ENCODE measurements at places on chromosomes 5 and 9. TPM values are rescaled to one million over a fixed set of nuclear protein-coding genes. Genes with fewer than 3 reads are reported as not detected.

DNA sequence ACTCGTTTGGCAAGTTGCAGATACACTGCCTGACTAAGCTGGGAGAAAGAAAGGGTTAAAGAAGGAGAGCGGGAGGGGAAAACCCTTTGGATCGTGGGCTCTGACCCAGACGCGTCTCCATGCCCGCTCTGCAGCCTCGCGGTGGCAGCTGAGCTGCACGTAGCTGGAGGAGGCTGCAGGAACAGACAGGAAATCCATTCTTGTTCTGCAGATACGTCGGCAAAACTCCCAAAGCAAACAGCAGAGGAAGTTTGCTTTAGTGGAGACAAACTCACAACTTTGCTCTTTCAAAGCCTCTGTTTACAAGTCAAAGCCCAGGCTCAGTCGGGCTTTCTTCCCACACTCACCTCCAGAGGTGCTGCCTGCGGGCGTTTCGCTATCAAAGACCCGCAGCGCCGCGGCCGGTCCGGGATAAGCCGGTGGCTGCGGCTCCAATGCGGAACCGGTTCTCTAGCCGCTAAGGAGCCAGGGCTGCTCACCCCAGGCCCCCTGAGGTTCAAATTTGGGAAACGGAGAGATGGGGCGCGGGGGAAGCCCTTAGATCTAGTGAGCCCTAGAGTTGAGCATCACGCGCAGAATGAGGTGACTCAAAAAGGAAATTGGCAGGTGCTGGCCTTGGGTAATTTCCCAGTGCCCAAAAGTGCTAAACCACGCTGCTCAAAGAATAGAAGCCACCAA, 60.7 kb downstream of the MAT2B start:
- peak; percentile 11 for DNase-seq

DNA sequence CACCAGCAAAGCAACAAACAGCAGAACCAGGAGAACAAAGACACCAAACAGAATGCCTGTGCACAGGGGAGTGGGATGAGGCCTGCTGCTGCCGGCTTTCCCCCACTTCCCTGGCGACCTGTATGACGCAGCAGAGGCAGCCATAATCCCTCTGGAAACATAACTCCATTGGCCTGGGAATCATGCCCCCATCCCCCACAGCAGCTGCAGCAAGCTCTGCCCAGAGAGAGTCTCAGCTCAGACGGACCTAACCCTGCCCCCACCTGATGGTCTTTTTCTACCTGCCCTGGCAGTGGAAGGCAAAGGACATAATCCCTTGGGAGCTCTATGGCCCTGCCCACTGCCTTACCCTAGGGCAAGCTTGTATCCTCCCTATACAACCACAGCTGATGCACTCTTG, 81.8 kb upstream of the FANCC start:
- no peak for DNase-seq

DNA sequence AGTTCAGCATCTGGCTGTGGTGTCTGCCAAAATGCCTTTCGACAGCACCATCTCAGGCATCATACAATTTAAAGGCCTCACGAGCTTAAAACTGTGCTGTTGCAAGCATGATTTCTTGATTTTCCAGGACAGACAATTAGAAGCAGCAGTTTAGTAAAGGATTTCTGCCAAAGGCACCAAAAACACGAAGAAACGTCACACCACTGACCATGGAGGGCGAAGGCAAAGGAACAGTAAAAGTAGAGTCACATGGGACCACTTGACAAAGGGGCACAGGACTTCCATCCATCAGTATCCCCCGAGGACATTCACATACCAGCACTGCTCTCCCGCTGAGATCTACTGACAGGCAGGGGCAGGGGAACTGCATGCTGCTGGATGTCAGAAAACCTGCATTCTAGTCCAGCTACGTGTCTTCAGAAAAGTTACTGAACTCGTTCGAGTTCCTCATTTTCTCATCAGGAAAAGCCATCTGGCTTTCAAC, 70.4 kb upstream of the FBXW11 start:
- no peak for DNase-seq

Gene JAKMIP2
- total RNA-seq, result 8.4 TPM

Gene SLC36A3
- not detected for total RNA-seq

Gene UGT3A2
- 0.12 TPM for total RNA-seq

DNA sequence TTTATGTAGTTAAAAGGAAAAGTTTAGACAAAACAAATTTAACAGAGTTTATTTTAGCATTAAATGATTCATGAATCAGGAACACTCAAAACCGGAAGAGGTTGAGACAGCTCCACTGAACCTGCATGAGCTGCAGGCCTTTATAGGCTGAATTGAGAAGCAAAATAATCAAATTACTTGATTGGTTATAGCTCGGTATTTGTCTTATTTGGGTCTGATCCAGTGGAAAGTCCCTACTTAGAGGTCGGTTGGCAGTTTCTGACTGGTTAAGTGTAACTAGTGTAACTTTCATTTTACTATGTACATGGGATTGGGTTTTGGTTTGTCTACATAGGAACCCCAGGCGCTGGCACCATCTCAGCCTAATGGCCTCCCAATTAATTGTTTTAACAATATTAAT, 74.1 kb upstream of the PIK3R1 start:
- DNase-seq, result peak; percentile 6

Gene SLC4A9
- not detected for total RNA-seq

DNA sequence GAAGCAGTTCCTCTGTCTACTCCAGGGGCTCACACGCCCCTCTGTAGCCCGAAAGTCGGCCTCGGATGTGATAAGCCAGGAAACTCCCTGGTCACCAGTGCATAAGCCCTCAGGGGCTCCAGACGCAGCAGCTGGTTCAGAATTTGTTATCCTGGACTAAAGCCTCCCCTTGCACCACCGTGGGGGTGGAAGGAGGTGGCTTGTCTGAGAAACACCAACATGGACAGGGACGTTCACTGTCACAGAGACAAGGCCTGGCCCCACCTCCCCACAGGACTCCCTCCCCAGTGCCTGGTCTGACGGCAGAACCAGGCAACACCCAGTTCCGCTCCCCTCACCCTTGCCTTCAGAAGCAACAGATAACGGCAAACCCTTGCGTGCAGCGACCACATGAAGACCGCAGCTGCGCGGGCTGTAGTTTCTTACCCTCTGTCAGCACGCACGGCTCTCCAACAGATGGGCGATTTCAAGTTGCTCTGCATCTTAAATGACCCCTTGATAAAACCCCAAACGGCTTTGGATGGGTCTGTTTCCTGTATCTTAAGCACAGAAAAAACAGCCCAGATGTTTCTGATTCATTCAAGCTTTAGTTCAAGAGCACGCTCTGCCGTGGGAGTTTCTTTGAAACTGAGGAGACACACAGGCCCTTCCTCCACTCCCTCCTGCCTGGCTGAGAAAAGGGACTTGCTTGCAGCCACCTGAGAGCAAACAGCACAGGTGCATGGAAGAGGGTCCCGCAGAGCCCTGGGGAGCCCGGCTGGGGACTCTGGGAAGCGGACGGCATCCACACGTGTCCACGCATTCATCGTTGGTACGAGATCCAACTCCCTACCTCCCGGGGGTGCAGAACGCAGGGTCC, 44.7 kb upstream of the NKD2 start:
- no peak for DNase-seq

- no peak for DNase-seq
These were observed 117.9 kb upstream of the SV2C start for GRCh38 chr5:75965292-75965691.

Gene ANKRD34B
- total RNA-seq, result not detected

GRCh38 chr9:4962085-4962484, 23.0 kb upstream of the JAK2 start:
- DNase-seq, result no peak

DNA sequence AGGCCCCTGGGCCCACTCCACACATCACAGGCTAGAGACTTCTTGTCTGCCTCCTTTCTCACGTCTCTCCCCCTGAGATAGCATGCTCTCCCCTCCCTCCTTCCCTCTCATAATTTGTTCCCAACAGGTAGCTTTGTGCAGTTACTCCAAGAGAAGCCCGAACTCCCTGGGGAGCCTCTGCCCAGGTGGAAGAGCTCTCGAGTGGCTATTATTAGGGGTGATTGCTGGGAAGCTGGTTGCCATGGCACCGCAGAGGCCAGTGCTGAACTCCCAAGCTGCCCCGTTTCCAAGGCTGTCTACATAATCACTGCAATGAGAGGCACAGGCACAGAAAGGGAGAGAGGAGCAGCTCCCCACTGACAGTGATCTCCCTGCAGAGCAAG, 104.7 kb upstream of the GPR151 start:
- no peak for DNase-seq

Gene ROR2
- total RNA-seq, result 1.5 TPM

Gene ACTBL2
- total RNA-seq, result 6.7 TPM

DNA sequence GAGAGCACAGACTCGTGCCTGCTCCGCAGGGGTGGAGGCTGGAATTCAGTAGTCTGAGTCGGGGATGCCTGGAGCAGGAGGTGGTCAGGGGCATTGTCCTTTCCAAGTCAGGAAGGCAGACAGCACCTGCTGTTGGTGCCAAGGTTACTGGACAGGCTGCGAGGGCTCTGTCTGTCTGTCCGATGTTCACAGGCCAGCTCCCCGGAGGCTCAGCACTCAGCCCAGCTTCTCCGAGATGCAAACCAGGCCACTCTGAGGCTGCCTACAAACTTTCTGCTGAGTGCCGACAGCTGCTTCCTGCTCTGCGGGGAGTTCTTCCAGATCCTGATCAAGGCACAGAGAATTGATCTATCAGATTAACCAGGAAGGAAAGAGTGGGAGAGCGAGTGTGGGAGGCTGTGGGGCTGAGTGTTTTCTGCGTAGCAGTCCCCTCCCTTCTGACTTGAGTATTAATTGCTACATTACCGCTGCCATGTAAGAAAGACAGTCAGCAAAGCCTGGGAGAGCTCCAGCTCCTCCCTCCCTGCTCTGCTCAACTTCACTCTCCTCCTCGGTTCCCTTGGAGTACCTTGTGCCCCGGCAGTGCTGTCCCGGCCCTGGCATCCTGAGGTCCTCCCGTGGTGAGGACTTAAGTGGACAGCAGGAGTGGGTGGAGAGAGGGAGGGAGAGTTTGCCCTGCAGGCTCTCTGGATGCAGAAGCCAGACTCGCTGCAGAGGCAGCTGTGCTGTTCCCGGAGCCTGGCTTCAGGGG, 36.0 kb downstream of the KCNMB1 start:
- no peak for DNase-seq

GRCh38 chr5:14226992-14227391, 83.8 kb downstream of the TRIO start:
- no peak for DNase-seq

DNA sequence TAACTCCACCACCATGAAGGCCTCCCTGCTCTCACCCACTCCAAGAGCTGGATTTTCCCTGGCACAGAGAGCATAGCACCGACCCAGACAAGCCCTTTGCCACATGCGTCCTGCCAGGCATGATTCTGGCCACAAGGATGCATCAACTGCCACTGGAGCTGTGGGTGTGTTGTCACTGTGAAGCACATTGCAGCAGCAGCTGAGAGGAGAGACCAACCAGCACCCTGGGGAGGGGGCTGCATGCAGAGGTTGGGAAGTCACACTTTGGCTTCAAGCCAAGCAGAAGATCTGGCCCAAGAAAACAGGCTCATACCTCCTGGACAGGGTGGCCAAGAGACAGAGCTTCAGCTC, 22.6 kb upstream of the PTGES start:
- DNase-seq, result peak; percentile 37

DNA sequence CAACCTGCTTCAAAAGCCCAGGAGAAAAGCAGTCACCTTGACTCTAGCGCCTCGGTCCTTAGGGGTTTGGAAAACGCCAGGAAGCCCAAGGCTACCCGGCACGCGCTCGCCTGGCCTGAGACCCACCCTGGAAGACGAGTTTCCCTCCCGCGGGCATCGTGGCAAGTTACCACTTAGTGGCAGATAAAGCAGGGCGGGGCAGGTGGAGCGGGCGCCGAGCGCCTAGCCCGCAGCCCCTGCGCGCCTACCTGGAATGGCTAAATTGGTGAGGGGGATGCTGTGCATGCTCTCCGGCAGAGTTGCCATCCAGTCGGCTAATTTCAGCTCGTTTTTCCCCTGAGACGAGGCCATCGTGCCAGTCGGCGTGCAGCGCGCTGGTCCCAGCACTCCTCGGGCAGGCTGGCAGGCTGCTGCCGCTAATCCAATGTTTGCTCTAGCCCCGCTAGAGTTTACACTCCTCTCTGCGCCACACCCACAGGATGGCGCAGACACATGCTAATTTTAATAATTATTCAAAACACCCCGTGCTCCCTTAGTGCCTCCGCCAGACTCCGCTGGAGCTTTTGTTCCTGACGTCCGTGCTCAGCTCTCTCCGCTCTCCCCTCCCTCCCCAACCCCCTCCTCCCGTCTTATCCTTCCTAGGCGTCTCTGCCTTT, at the start of gene PLCXD3:
Gene PLCXD3 (minus strand): TSS at position 426 of the 656 bp plus-strand sequence. CDS start 75 bp downstream, at position 351.
- no peak for DNase-seq

DNA sequence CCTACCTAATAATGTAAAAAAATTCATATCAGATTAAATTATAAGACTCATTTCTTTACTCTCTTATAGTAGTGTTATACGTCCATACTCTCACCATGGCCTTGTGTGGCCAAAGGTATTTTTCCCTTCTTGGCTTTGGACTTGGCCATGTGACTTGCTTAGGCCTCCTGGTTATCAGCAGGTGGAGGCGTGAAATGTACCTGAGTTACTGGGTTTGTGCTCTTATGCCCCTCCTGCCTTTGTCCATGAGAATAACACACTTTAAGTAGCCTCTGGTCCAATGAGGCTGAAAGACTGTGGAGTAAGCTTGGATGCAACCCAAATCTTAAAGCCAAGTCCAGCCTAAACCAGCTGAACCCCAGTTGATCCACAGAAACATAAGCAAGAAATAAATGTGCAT, 68.7 kb downstream of the RETREG1 start:
- no peak for DNase-seq

DNA sequence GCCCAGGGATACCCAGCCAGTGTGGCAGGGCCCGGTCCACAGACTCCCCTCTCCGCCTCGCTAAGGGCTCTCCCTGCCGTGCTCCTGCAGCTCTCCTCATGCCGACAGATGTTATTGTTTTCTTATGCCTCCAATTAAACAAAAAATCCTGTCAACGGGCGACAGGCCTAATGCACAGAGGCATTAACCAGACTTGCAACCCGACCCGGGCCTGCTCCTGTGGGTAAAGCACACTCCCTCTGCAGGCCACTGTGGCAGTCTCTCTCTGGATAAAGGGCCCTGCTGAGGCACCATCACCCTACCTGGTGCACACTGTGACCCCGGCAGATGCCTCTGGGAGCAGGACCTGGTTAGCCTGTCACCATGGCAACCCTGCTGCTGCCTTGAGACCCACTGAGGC, 27.5 kb upstream of the HAND1 start:
- no peak for DNase-seq

DNA sequence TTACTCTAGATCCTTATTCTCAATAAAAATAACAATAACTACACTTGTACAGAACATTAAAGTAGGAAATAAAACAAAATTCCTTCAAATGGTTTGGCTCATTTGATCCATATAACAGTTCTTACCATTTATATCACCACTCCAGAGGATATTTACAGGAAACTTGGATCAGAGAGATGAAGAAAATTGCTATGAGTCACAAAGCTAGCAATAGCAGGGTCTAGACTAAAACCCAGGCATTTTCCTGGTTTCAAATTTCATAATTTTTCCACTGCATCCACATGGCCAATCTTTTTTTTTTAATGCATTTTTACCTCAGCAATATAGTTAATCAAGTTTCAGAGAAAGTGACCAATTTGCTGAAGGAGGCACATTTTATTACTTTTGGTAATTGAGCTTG, 299.2 kb downstream of the ELAVL2 start:
- peak; percentile 2 for DNase-seq

- no peak for DNase-seq
These were observed 86.7 kb upstream of the SLC30A5 start for GRCh38 chr5:69007163-69007562.
